ENCODE measurements at places on chromosomes 4 and X. TPM values are rescaled to one million over a fixed set of nuclear protein-coding genes. Genes with fewer than 3 reads are reported as not detected.

Gene SOWAHB
- not detected for total RNA-seq

Gene ENAM
- not detected for total RNA-seq

Gene FOXP3
- not detected for total RNA-seq

Gene SPRY1
- total RNA-seq: 13.6 TPM

Gene CSAG1
- total RNA-seq: not detected

Gene F9
- total RNA-seq: not detected

Gene CSAG2
- not detected for total RNA-seq

Gene ZXDA
- total RNA-seq: 5.1 TPM

Gene SYTL5
- total RNA-seq: 0.57 TPM

Gene CFAP99
- total RNA-seq: 0.18 TPM

Gene GYG2
- total RNA-seq: 11.4 TPM

Gene DNAAF6
- total RNA-seq: not detected

Gene GAK
- total RNA-seq: 49.6 TPM

Gene NSG1
- total RNA-seq: 19.9 TPM

Gene OTUD5
- total RNA-seq: 28.6 TPM

Gene CT55
- total RNA-seq: not detected

Gene SLC9B1
- total RNA-seq: 0.83 TPM

Gene CRLF2
- not detected for total RNA-seq

Gene COX7B2
- total RNA-seq: not detected

Gene UGT2A1
- total RNA-seq: not detected

Gene XKRX
- total RNA-seq: under 0.01 TPM

Measured in smooth muscle cell of bladder (primary cell).